Brain pericyte (primary cell): ENCODE measurements at places on chromosomes 16 and 17.

DNA sequence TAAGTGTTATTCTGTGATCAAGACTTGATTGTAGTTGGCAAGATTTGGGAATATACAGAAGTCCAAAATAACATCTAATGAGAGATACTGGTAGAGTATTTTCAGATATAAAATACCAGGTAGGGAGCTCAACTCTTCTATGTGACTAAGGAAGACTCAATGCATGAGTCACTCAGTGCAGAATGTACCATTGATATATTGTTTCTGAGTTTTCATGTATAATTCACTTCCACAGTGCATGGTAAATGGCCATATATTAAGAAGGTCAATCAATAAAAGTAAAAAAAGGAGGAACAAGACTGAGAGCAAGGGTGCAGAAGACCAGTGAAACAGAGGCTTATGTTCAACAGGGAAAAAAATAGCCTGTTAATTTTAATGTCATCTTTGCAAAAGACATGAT, 1387.9 kb downstream of the CDH8 start:
- DNase-seq, result no peak

DNA sequence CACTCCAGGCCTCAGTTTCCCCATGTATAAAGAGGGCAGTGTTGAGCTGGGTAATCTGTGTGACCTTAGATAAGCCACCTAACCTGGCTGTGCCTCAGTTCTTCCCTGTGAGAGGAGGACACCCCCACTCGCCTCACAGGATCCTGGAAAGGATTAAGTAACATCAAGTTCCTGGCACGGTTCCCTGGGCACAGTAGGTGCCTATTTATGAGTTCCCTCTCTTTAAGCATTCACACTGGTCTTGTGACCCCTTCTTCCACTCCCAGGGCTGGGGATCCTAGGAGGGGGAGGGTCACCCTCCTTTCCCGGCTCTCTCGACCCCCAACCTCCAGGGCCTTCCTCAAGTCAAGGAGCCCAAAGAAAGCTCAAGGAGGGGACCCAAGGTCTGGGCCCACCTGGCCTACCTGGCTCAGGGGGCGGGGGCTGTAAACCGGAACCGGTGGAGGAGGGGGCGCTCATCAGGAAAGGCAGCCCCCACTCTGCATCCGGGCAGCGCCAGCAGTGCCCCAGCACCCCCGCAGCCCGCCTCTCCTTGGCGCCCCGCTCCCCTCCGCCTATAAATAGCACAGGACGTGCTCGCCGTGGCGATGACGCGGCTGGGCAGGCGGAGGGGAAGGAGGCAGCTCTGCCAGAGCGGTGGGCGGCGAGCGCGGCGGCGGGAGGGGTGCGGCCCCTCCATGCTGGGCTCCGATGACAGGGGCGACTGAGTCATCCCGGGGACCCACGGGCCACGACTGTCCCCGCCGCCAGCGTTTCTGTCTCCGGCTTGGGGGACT, 9.4 kb downstream of the RPL19 start:
- peak; percentile 51 for DNase-seq

GRCh38 chr17:74271281-74271680, 2.8 kb upstream of the DNAI2 start:
- no peak for DNase-seq

- no peak for DNase-seq
Measured at GRCh38 chr17:44113868-44114840, 9.3 kb downstream of the HDAC5 start.

DNA sequence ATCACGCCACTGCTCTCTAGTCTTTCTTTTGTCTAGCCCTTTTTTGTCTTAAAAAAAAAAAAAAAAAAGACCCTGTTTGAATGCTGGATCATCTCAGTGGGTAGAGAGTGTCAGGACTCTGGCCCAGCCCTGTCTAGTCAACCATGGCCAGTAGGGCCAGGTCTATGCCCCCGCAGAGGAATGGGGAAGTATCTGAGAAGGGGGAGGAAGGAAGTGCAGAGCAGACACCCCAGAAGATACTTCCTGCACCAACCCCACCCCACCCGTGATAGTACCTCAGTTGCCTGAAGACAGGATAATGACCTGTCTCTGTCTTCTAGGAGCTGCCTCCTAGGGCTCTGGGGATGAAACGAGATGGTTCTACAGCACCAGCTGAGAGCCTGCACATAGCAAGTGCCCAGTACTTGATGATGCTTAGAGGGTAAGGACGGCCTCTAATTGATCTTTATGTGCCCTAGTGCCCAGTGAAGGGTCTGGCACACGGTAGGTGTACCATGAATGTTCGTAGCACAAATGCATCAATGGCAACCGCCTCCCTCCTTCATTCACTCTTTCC, 55.4 kb downstream of the ABAT start:
- DNase-seq, result no peak

DNA sequence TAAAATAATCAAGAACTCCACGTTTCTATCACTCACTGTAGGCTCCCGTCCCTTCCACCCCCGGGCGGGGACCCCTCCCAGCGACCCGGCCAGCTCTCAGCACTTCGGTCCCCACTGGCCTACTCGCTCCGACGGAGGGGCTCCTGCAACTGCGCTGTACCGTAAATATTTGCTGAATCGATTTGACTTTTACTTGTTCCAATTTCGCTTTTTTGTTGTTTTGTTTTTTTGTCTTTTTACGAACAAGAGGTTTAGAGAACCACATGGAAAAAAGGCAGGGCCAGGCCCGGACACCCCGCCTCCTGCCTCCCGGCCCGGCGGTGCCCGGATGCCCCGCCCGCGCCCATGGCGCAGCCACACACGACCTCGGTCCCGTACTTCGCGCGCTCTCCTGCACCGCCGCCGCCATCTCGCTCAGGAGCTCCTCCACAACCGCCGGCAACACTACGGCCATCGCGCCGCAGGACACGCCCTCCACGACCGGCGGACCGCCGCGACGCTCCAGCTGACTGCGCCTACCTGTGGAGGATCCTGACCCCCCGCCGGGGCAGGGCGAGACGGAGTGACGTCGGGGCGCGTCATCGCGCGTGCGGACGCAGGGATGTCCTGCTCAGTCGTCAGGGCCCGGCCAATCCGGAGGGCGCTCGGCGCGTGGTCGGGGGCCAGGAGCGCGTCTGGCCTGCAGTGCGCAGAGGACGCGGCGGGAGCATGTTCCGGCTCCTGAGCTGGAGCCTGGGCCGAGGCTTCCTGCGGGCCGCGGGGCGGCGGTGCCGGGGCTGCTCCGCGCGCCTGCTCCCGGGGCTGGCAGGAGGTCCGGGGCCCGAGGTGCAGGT, at the start of the genes TTC19 and ZSWIM7:
TSS of gene TTC19 (plus strand) at position 684 of the 833 bp plus-strand sequence. CDS start at position 709, 25 bp downstream.
TSS of gene ZSWIM7 (minus strand) at position 564 of the 833 bp plus-strand sequence. CDS start at position 454, 110 bp downstream.
- DNase-seq, result peak; percentile 89

DNA sequence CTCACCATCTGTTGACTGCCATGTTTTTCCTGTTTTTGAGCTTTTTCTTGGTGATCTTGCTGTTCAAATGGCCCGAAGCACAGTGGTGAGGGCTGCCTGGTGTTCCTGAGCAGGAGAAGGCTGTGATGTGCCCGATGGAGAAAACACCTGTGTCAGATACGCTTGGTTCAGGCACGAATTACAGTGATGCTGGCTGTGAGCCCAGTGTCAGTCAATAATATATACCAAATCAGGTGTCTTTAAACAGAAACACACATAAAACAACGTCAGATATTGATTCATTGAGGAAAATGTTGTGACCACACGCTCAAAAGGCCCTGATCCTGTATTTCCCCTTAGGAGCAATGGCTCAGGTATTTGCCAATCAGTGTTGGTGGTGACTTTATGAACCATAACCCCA, 111.7 kb downstream of the SDR42E1 start:
- DNase-seq, result no peak

- DNase-seq, result no peak
Measured at GRCh38 chr17:29619251-29619650, 3.5 kb downstream of the CORO6 start.

- DNase-seq, result peak; percentile 61
Measured at GRCh38 chr16:2500918-2501750, 12.6 kb upstream of the ATP6V0C start.

- no peak for DNase-seq
Measured at GRCh38 chr16:80656711-80657150, 115.9 kb downstream of the DYNLRB2 start.

DNA sequence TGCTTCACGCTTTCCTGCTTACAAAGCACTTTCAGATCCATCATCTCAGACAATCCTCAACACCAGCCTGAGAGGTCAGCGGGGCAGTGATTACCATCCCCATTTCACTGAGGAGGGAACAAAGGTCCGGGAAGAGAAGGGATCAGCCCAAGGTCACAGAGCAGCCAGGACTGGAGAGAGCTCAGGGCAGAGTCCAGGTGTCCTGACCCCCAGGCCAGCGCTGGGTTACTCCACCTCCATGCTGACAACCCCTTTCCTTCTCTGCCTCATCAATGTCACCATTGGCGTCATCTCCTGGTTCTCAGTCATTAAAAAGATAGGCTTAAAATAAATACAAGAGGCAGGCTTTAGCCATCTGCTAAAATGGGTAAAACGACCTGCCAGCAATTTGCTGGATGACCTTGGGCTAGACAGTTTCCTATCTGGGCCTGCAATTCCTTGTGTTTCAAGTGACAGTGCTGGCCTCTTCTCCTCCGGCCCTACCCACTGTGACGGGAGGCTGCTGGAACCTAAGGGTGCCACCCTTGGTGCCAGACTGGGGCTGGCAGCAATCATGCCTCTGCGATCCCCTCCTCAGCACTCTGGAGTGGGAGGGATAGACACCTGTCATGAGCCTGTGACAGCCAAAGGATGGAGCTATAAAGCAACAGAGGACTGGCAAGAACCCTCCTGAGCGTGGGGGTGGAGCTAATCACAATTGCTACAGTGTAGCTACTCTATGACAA, 79.5 kb upstream of the CCL1 start:
- DNase-seq, result no peak
